ENCODE measurements at places on chromosomes 13 and 19. TPM values are rescaled to one million over a fixed set of nuclear protein-coding genes. Genes with fewer than 3 reads are reported as not detected.

The CPAMD8 gene
- 7.5 TPM for total RNA-seq

DNA sequence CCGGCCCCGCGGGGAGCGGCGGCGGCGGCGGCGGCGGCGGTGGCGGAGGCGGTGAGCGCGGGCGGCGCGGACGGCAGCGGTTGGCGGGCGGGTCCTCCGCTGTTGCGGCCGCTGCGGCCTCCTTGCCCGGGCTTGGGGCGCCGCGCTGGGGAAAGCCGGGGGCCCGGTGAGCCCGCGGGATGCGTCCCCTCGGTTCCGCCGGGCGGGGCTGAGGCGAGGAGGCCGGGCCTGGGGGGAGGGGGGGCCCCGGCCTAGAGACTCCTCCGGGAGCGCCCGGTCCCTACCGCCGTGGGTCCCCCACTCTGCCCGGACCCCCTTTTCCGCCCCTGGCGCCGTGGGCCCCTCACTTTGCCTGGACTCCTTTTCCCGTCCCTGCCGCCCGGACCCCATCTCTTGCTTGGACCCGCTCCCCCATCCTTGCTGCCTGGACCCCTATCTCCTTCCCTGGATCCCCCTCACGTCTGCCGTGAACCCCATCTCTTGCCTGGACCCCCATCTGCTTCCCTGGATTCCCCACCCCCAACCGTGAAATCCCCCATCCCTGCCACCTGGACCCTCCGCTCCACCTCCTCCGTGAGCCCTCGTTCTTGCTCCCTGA lies 28.6 kb upstream of the NDUFS7 start:
- no peak for DNase-seq

GRCh38 chr13:102863590-102863989 lies 17.8 kb downstream of the ERCC5 start:
- DNase-seq: no peak

The FPR1 gene
- 4.8 TPM for total RNA-seq

The NLRP5 gene
- total RNA-seq: 0.52 TPM

- DNase-seq: no peak
Observed at GRCh38 chr13:110301083-110301482, 5.9 kb downstream of the COL4A1 start.
